ENCODE measurements at places on chromosomes 7 and 10. TPM values are rescaled to one million over a fixed set of nuclear protein-coding genes. Genes with fewer than 3 reads are reported as not detected.
A peak's percentile ranks its signal among the peaks of the same experiment; 100 is the strongest.

Gene NPSR1
- total RNA-seq: not detected

Gene SCART1
- total RNA-seq: 1.0 TPM

Gene KIAA1549
- total RNA-seq: 3.3 TPM

Gene TFAM
- 29.9 TPM for total RNA-seq

Gene OPN4
- total RNA-seq: not detected

Gene RNF148
- total RNA-seq: not detected

GRCh38 chr7:155961241-155962190 lies 149.3 kb upstream of the SHH start:
- DNase-seq: peak; percentile 93

DNA sequence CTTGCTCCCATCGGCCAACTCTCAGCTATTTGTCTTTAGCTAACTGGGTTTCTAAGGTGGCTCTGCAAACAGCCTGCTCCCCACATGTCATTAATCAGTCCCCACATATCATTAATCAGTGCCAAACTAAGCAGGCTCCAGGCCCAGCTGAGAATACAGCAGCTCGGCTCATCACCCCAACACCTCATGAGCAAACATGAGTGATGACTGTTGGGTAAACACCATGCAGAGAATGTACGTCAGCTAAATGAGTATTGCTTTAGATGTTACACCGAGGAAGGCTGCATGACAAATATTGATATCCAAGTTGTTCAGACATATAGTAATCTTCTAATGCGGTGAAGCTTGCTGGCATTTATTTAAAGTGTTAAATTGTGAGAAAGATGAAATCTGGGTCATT lies 187.5 kb upstream of the AOAH start:
- DNase-seq: no peak

DNA sequence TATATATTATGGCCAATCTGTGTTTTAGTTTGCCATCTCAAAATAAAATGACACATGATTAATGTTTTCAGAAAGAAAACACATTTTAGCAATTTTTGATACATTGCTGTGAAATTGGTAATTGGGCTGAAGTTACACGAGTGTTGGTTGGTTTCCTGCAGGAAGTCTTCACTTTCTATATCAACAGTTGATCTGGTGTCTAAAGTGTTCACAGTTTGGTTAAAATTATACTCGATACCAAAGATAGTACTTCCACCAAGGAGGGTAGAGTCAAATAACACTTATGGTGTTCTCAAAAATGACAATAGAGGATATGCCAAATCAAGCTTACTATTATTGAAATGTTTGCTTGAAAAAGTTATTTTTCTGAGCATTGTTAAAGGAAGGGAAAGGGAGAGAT lies 120.3 kb upstream of the GLCCI1 start:
- no peak for DNase-seq

GRCh38 chr7:133987582-133987981 lies 139.6 kb upstream of the LRGUK start:
- no peak for DNase-seq

- peak; percentile 41 for DNase-seq
These were observed 6.2 kb upstream of the ZAN start for GRCh38 chr7:100726996-100727761.

DNA sequence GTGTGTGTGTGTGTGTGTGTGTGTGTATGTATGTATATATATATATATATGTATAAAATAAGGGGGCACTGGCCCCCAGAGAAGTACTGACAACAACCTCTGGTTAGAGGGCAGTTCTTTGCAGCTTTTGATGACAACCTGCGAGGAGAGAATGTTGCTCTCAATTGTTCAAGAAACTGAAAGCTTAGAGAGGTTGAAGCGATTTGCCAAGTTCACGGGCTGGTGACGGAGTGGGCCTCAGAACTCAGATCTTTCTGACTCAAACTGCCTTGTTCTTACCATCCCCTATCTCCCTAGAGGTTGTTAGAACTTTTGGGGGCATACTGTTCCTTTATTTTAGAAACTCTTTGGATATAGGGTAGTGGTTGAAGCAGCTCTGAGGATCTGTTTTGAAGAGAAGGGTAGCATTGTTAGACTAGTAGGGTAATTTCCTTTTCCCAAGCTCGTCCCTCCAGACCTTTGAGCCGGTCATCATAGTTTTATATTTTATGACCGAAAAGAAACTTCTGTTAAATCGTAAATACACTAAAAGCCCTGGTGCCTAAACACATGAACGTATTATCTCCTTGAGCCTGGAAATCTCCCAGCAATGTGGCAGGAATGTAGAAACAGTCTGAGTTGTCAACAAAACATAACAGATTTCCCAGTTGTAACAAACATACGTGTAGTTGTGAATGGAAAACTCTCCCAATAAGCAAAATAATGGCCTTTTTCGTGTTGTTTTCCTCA lies 541.7 kb upstream of the GALNT17 start:
- no peak for DNase-seq

DNA sequence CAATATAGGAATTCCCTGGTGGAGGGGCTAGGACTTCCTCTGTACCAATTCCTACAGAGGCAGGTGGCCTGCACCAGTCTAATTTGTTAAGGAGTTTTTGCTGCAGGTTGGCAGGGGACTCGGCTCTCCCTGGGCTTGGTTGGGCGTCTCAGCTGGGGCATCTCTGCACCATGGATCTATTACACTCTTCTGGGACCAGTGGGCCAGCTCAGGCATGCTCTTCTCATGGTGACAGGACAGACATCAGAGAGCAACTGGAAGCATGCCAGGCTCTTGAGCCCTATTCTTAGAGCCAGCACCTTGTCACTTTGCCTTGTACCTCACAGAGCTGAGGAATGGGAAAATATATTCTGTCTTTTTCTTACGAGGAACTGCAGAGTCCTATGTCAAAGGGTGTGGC lies 74.6 kb downstream of the SH2D4B start:
- DNase-seq: no peak

- no peak for DNase-seq
These were observed 27.1 kb downstream of the DAGLB start for GRCh38 chr7:6420680-6421079.

DNA sequence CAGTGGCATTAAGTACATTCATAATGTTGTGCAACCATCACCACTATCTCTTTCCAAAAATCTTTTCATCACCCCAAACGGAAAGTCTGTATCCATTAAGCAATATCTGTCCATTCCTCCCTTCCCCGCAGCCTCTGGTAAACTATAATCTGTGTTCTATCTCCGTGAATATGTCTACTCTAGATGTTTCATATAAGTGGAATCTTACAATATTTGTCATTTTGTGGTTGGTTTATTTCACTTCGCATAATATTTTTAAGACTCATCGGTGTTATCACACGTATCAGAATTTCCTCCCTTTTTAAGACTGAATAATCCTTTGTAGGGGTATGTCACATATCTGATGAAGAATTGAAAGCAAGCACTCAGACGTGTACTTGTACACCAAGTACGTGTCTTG lies 86.0 kb upstream of the FGFR2 start:
- DNase-seq: no peak

DNA sequence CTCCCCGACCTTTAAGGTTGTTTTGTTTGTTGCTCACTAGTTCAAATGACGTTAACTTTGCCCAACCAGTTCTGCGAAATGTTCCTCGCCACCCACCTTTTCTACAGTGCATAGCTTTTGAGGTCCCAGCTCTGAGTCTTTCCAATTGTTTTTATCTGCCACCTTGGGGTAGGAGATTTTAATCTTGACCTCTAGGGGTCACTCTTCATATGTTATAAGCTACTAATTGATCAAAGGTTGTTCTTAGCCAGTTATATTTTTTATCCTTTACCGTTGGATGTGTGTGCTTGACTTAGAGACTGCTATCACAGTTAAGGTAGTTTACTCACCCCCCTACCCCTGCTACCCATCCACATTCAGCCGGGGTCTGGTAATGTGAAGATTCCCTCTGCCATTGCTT lies 372.4 kb downstream of the SUGCT start:
- no peak for DNase-seq

DNA sequence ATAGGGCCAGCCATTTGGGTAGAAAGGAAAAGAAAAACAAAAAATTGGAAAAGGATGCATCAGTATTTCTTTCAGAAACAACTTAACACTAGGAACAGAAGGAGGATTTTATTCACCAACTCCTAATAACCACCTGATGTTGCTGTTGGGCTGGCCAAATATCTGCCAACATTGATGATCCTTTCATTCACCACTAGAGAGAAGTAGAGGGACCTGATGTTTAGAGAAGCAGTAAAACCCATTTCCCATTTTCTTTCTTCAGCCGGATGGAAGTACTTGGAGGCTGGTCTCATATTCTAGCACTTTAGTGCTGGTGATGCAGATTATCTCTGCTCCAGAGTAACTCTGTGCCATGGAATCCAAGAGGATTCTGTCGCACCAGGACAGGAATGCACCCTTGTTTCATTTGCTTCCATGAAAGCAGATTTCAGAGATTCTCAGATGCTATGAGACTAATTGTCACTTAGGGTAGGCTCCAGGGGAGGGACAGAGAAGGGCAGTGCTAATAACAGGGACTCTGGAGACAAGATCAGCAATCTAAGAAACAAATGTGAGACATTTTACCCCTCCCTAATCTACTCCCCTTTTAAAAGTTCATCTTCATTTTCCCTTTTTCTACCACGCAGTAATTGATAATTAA lies 3.1 kb downstream of the KLLN start:
- peak; percentile 83 for DNase-seq

DNA sequence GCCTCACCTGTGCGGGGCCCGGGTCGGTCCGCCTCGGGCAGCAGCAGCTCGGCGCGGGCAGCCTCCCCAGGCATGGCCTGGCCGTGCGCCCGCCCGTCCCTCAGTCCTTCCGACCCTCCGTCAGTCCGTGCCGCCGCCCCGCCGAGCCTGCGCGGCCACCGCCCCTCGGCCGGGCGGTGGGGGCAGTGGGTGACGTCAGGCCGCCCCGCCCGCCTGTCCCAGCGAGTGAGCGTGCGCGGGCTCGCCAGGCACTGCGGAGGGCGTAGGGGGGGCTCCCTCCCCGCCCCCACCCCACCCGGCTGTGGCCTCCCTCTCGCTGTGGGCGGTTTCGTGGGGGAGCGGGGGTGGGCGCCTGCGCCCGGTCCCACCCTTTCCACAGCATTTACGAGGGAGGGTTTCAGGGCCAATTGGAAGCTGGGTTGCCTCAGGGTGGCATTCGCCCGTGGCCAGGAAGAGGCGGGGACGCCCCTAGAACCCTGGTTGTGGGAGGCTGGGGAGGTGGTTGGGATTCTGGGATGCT lies at the start of gene NACAD:
Gene NACAD, minus strand, starts transcription at position 149 of the 520 bp plus-strand sequence. Its CDS starts 75 bp downstream, at position 74.
- no peak for DNase-seq

- no peak for DNase-seq
These were observed 13.1 kb upstream of the GRB10 start for GRCh38 chr7:50795831-50796230.

DNA sequence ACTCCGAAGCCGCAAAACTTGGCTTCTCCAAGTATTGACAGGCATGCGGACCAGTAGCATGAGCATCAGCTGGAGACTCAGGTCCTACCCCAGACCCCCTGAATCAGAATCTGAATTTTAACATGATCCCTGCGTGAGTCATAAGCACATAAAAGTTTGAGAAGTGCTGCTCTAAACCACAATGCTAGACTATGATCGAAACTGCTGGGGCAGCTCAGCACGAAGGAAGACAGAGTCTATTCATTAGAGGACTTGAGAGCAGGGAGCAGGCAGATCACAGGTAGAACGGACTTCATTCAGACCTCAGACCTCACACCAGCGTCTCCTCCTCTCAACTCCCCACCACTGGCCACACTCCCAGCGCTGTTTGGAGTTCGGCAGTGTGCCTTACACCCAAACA lies 16.9 kb downstream of the CAMK2G start:
- DNase-seq: no peak

GRCh38 chr7:106177300-106177690 lies 65.2 kb upstream of the SYPL1 start:
- DNase-seq: no peak

- DNase-seq: no peak
These were observed 168.9 kb downstream of the SLIT1 start for GRCh38 chr10:97016728-97017473.

- DNase-seq: peak; percentile 94
These were observed 39.5 kb downstream of the TSPAN14 start for GRCh38 chr10:80493522-80494051.

GRCh38 chr7:148863324-148863723 lies 20.8 kb downstream of the EZH2 start:
- DNase-seq: no peak

DNA sequence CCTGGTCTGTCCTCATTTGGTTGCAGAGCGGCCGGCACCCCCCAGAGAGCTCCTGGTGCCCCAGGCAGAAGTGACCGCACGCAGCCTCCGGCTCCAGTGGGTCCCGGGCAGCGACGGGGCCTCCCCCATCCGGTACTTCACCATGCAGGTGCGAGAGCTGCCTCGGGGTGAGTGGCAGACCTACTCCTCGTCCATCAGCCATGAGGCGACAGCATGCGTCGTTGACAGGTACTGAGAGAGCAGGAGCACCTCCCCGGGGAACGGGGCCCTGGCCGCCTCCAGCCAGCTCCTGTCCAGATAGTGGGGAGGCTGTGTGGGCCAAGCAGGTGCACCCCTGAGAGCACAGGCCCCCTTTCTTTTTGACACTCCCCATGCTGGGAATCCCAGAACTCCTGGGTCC lies 532.9 kb upstream of the FOXK1 start:
- DNase-seq: no peak

DNA sequence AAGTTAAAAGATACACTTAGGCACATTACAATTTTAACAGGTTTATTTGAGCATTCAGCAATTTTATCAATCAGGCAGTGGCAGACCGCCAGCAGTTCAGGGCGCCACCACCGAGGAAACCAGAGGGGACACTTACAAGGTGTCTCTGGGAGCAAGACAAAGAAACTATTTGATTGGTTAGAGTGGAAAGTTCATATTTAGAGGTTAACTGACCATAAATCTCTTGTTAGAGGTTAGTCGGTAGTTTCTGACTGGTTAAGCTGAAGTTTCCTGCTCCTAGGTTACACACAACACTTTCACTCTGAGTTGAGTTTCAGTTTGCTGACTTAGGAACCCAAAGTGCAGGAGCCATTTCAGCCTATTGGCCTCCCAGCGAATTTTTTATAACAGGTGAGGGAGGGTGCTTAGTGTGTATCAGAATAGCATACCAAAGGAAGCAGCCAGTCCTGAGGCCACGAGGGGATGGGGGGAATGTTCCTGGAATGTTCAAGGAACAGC lies 10.8 kb upstream of the PVRIG start:
- DNase-seq: no peak

DNA sequence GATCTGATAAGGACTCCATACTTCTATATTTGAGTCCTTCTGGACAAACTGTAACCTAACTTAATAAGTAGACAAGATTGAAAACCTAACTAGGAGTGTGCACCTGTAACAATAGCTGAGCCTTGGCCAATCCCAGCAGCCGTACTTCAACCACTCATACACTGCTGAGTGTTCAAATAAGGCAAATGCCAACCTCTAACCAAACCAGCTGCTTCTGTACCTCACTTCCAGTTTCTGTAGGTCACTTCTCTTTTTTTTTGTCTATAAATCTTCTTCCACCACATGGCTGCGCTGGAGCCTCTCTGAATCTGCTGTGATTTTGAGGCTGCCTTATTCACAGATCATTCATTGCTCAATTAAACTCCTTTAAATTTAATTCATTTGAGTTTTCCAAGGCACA lies 753.2 kb downstream of the DNAJB9 start:
- no peak for DNase-seq

DNA sequence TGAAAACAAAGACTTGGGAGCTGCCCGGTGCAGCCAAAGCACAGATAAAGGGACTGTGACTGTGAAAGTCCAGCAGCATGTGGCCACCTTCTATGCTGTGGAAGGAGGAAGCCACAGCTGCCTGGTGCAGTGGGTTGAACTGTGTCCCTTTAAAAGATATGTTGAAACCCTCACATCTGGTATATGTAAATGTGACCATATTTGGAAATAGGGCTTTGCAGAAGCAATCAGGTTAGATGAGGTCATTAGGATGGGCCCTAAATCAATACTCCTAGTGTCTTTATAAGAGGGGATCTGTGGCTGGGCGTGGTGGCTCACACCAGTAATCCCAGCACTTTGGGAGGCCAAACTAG lies 136.9 kb downstream of the GLI3 start:
- no peak for DNase-seq

Measured in LHCN-M2 (cell line).